ENCODE measurements at places on chromosomes 2 and 18.

- peak; percentile 25 for DNase-seq
Measured at GRCh38 chr2:136008205-136008865, 22.9 kb upstream of the DARS1 start.

DNA sequence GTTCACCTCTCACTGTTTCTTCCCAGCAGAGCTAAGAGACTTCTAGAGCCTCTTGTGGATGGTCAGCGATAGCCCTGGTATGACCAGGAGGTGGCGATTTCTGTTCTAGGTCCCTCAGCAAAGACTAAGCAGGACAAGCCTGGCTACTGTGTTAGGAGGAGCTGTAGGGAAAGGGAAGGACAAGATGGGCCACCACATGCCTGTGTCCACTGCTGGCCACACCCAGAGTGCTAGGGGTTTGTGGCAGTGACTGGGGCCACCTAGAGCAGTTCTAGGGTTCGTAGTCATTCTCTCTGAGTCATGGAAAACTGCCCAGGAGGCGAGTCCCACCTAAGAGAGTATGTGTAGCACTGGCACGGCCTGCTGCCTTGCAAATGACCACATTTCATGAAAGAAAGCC lies 179.4 kb downstream of the ALPK2 start:
- DNase-seq: no peak

DNA sequence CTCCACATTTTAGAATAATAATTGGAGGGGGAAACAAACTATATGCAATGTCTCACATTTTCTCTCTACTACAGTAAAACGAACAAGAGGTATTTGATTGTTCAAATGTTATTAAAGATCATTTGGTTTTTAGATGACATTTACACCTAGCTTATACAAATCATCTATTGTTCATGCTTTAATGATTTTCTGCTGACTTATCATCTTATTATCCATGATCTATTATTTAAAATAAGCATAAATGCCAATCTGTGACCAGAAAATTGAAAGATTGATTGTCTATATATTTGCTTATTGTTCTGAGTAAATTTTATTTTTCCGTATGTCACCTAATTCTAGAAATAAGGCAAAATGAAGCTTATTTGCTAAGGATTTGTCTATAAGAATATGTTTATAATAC lies 537.2 kb downstream of the KCNJ3 start:
- DNase-seq: no peak

DNA sequence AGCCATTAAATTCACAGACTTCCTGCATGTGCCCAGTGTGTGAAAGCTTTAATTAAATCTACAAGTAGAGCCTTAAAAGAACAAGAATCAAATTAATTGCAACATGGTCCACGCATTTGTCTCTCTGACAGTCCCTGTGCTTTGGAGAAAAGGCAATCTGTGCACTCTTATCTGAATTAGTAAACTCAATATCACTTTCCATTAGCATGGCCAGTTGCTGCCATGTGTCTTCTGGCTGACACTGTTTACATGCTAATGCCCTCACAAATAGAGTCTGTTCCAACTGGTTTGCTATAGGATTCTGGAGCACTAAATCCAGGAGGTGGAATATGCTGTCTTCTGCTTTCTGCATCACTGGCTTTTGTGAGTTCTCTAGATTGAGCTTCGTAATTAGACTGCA lies 434.5 kb upstream of the RAB12 start:
- no peak for DNase-seq

GRCh38 chr2:41906338-41906725 lies 141.5 kb upstream of the PKDCC start:
- DNase-seq: no peak

DNA sequence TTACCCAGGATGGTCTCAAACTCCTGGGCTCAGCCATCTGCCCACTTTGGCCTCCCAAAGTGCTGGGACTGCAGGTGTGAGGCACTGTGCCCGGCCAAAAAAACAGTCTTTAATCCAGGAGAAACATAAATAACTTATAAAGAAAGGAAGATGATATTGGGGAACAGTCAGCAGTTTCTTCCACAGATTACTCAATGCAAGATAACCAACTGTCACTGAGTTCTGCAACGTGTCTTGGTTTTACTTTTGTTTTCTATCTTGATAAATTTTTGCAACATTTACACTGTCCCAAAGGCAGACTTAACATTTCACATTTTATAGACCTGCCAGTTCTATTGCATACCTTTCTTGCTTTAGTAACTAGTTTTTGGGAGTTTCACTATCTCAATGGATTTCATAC lies 71.1 kb downstream of the ANKRD44 start:
- DNase-seq: no peak

DNA sequence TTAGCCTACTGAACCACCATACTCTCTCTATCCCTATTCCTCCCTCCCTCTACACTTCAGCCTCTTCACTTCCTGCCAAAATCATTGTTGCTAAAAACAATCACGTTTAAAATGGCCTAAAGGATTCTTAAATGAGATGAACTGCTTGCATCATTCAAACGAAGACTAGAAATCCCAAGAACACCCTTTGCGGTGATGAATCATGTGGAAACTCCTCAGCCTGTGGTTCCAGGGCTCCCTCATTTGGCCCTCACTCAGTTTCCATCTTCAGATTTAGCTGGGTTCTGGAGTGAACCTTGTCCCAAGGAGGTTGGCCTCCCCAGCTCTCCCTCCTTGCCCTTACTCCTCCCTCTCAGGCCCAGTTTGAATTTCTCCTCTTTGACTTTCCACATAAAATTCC lies 125.6 kb upstream of the CDC42EP3 start:
- DNase-seq: no peak

DNA sequence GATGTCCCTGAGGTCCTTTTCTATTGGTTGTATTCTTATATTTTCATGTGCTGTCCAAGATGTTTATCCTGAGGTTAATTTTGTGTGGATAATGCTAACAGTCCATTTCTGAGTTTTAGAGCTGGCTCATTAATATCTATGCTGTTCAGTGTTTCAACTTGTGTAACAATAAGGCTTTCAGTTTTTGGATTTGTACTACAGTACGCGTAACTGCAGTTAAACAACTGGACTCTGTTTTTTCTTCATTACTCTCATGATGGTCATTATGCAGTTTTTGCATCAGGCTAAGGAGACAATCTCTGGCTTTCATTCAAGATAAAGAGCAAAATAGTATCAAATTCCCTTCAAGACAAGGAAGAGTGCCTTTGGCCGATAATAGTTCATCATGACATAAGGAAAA lies 1364.8 kb downstream of the DPP10 start:
- no peak for DNase-seq

GRCh38 chr2:36748166-36748565 lies 51.7 kb downstream of the VIT start:
- no peak for DNase-seq

GRCh38 chr2:37377187-37377532 lies 32.7 kb downstream of the QPCT start:
- DNase-seq: no peak

DNA sequence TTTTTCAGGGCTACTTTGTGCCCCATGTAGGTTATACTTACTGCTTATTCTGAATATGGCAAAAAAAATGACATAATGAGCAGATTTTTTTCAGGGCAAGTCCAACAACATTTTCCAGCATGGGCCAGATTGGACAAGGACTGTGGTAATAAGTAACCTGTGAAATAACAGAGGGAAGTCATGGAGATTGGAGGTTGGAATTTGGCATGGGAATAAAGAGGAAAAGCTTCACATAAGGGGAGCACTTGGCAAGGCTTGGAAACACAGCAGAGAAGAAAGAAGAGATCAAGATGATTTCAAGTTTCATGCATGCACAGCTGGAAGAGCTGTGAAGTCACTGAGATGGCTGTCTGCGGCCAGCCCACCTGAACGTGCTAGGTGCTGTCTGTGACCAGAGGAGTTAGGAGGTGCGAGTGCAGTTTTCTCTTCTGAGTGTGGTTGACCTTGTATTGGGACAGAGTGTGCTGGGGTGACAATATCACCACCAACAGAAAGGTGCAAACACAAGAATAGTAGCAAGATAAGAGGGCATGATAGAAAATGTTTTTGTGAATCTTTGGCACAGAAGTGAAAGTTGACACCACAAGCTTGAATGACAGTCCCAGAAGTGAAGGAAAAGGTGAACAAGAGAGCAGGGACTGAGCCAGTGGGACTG lies 71.1 kb upstream of the DSC1 start:
- no peak for DNase-seq

DNA sequence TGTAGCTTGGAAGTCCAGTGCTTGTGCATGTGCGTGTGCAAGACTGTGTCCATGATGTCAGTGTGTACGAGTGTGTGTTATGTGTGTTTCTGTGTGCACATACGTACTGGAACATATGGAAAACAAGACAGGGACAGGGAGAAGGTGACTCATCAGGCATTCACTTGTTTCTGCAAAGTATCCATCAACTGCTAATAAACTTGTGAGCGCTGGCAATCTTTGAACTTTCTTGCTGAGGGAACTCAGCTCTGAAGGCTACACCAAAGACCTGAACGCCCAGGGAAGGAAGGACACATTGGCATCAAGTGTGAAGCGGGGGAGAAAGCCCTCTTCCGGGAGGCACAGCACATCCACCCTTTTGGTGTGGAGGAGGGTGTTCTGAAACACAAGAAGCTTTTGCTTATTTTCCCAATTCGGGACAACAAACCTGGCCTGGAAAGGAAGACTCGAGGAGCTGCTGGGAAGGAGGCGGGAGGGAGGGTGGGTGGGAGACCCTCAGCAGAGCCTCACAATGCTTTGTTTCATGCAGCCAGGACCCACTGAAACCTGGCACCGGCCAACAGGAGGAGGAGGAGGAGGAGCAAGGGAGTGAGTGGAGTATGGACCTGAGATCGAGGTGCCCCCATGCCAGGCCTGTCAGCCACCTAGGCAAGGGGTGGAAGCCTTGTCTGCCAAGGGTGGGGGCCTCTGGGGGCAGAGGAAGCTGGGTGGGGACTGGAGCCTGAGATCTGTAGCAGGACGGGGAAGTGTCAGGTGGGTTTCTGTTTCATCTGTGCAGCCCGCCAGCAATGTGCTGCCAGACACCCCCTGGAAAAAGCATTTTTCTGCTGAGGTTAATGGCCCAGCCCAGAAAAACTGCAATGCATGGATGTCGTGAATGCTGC lies 26.8 kb downstream of the SMAD7 start:
- no peak for DNase-seq

GRCh38 chr18:70415823-70416488 lies 127.1 kb downstream of the SOCS6 start:
- DNase-seq: no peak

DNA sequence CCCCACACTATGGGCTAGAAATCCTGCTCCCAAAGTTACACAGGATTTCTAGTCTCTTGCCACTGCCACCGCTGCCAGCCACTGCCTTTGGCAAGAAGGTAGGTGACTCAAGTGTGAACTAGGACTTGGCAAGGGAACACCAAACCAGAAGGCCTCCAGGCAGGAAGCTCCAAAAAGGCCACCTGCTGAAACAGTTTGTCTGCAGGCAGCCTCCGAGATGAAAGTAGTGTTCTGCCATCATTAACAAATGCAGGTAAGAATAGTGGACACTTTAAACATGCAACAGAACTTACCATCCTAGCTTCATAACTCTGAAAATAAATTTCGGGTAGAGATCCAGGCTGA lies 3.9 kb downstream of the ANKRD44 start:
- DNase-seq: no peak

- peak; percentile 83 for DNase-seq
Measured at GRCh38 chr2:232315049-232315922, 63.3 kb upstream of the ALPP start.

All from CMK (cell line).